ENCODE measurements at places on chromosomes 13 and 19.
A peak's percentile ranks its signal among the peaks of the same experiment; 100 is the strongest.

DNA sequence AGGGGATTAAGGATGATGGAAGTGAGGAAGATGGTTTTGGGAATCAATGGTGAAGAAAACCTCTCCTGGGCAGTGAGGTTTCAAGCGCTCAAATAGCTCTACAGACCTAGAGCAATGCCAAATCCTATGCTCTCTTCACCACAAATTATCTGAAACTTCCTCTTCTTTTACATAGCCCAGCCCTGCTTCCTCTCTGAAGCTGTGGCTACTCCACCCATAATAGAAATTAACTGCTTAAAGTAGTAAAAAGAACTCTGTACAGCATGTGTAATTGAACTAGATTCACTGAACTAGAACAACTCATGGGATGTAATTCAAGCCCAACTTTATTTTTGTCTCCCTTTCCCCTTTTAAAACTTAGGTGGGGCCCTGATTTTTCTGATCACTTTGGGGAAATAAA is 20.4 kb upstream of the IFT88 start:
- no peak for DNase-seq

GRCh38 chr19:52962394-52963246 is at the start of gene ZNF816:
Gene ZNF816, minus strand, starts transcription at chr19:52962881. Its CDS starts 6,792 bp downstream, at chr19:52956089.
- peak; percentile 98 for DNase-seq

DNA sequence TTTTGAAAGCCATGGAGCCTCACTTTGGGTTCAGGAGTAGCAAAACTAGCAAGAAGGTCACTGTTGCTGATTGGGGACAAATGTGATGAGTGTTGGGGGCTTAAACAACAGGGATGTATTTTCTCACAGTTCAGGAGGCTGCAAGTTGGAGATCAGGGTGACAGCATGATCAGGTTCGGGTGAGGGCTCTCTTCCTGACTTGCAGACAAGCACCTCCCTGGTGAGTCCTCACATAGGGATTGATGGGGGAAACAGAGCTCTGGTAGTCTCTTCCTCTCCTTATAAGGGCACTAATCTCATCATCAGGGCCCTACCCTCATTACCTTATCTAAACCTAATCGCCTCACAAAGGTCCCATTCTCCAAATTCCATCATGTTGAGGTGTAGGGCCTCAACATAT is 179.2 kb downstream of the TSHZ3 start:
- DNase-seq = no peak

- no peak for DNase-seq
Observed at GRCh38 chr19:16585808-16586476, 13.7 kb upstream of the SLC35E1 start.

GRCh38 chr13:33169273-33169980 is 116.1 kb downstream of the STARD13 start:
- no peak for DNase-seq

DNA sequence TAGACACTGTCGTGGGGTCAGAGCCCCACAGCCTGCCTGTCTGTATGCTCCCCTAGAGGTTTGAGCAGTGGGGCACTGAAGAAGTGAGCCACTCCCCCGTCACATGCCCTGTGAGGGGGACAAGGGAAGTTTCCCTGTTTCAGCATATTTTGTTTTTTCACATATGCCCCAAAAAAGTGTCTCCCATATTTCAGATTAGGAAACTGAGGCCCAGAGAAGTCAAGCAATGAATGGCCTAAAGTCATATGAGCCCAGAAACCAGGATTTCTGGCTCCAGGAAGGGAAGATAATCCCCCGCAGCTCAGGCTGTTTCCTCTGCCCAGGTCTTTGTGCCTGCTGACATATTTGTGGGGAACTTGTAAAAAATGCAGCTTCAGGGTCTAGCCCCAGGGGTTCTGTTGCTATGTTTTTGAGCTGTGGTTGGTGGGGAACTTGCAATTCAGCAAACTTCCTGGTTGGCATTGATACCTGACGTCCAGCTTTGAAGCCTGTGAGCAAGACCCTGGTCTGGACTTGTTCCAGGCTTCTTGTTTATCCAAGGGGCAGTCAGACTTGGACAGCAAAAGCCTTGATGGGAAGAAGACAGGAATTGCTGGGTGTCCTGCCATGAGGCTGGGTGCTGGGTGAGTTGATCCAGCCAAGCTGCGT is 9.5 kb downstream of the RASL11A start:
- no peak for DNase-seq

DNA sequence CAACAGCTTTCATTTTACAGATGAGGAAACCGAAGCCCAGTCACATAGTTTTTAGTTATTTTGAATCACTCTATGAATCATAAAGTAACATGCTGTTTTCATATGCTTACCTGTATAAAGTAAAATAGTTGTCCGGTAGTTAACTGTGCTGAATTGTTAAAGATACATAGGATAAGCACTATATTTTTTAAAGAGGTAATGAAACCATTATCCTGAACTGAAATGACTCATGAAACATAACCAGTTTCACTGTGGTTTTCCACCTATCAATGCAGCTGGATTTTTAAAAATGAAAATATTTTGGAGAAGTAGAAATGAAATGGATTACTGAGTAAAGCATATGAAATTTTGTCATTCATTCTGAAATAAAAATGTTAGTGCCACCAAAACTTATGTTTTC is 655.0 kb downstream of the OLFM4 start:
- DNase-seq = no peak

DNA sequence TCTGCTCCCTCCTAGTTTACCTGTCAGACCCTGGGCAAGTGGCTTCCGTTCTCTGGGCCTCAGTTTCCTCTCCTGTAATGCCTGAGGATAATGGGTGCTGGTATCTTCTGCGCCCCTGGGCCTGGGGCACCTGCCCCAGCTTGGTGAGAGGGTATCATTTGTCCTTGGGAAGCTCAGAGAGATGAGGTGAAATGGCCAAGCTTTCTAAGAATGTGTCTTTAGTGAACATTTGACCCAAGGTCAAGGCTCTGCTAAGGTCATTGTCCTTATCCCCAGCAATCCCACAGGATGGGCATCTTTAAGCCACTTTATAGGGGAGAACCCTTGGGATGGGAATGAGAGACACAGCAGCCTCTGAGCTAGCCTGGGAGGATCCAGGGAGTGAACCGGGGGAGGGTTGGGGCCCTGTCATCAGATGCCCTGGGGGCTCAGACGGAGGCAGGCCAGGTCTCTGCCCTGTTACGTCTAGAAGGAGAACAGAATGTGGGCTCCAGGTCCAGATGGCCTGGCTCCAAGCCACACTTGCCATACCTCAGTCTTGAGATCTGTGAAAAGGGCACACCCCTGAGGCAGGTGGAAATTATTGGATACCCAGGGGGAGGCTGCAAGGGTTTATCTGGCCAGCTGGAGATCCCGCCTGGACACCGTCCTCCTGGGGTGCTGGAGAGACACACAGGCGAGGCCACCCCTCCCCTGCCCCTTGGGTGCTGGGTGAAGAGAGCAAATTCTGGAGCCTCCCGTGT is 1.1 kb upstream of the NFIC start:
- DNase-seq = no peak

DNA sequence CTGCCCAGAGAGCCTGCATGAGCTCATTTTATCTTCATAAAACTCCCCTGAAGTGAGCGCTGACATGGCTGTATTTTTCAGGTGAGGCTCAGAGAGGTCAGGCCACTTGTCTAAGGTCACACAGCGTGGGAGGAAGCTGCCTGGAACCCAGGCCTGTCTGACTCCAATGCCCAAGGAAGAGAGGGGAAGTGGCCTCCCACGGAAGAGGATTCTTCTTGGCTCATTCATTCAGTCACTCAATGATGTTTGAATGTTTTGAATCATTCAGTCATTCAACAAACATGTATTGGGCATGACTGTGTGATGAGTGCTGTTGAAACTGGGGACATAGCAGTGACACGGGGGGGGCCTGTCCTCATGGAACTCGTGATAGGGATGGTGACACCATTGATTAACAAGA is 12.0 kb downstream of the ACTL9 start:
- no peak for DNase-seq

GRCh38 chr13:101618440-101619187 is 166.1 kb downstream of the ITGBL1 start:
- no peak for DNase-seq

- no peak for DNase-seq
Observed at GRCh38 chr19:16527971-16528521, 14.2 kb downstream of the CHERP start.

DNA sequence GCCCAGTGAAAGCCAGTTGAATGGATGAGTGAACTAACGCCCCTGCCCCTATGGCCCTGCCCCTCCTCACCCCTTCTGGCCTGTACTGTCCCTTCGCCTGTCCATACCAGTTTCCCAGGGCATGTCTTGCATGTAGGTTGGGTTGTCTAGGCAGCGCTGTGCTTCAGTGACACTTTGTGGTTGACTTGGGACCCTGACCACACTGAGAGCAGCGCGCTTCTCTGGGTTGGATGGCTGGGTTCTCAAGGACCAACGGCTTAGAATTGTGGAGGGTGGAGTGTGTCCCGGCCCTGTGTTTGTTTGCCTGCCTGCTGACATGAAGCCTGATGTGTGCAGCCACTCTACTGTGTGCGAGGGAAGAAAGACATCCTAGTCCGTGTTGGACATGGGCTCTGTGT is 15.8 kb downstream of the GATAD2A start:
- DNase-seq = no peak

DNA sequence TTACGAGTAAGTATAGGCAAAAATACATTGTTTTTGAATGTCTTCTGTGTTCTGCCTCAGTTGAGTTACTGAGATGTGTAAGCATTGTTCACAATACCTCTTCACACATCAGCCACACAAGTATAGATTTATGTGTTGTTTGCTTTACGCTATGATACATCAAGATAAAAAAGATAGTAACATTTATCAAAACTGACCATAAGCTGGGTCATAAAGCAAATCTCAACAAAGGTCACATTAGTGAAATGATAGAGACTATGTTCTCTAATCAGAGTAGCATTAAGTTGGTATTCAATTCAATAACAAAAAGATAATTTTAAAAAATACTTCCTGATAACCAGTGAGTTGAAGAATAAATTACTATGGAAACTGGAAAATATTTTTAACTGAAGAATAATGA is 127.5 kb downstream of the ZAR1L start:
- no peak for DNase-seq
